Activated CD4-positive, alpha-beta T cell treated with anti-CD3 and anti-CD28 coated beads, Interleukin-2, amount 50 U/mL, for 24 hours (primary cell): ENCODE measurements at places on chromosomes 12 and 14.

DNA sequence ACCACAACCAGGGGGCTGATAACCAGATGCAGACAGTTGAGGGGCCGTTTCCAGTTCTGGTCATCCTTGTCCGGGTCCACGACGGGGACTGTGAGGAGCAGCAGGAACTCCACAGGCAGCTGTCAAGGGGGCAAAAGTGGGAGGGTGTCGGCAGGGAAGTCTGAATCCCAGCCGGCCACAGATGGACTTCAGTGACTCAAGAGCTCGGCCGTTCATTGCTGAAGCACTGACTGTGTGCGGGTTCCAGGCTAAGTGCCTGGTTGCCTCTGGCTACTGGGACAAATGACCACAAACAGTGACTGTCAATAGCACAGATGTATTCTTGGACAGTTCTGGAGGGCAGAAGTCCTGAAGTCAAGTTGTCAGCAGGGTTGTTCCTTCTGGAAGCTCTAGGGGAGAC is 19.6 kb downstream of the SLC8B1 start:
- DNase-seq = no peak

DNA sequence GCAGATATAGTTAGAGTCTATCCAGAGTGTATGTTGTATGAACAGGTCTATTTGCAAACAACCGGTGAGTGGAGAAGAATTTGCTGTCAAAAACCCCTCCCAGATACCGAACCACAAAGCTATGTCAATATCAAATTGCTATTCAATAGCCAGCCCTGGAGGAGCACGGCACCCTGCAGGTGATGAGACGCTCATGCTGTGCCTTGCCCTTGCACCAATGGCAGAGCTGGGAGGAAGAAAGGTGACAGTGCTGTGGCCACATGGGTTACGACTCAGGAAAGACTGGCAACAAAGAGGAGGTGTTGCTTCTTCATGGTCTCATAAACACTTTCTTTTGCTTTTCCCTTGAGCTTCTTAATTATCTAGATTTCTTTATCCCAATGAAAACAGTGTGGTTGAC is 55.7 kb downstream of the PAX9 start:
- no peak for DNase-seq

DNA sequence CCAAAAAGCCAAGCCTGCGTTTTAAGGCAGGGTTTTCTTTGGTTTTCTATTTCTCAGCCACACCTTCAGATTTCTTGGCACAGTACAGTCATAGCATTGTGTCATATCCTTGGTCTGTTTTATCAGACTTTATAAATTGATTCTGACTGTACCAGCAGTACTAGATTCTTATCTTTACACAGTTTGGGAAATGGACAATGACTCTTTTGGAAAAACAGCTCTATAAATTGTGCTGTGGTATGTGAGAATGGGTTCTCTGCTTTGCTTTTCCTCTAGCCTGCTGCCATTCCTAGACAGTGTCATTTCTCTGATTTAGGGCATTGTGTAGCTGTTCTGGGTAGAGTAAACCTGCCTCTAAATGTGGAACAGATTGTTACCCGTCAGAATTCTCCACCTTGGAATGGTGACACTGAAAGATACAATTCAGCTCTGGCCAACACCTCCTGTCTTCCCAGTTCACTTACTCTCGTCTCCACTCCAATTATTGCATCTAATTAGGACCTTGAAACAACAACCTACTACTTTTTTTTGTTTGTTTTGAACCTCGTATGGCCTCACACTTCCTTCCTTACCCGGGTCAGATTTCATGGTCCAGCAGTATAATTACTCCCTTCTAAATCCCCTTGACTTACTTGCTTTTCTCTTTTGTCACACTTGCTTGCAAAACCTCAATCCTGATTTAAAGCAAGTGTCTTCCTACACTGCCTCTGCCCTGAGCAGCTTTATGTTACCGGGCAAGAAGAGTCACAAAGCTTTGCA is 226.3 kb downstream of the ERC1 start:
- no peak for DNase-seq

- no peak for DNase-seq
Measured at GRCh38 chr12:42992826-42993225, 403.3 kb upstream of the PRICKLE1 start.

DNA sequence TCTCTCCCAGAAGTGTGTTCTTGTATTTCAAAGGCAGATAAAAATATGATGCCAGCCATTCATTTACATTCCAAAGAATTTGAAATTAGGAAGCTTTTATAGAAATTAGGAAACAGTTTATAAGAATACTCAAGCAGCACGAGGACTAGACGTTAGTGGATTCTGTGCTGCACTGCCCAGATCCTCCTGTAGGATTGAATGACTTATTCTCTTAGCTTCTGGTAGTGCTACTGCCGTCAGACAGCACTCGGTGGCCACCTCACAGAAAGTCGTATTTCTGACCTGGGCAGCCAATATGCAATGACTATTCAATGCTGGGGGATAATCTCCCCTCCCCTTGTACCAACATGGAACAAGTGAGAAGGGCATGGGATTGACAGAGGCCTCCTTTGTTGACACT is 326.4 kb downstream of the RPL10L start:
- no peak for DNase-seq

DNA sequence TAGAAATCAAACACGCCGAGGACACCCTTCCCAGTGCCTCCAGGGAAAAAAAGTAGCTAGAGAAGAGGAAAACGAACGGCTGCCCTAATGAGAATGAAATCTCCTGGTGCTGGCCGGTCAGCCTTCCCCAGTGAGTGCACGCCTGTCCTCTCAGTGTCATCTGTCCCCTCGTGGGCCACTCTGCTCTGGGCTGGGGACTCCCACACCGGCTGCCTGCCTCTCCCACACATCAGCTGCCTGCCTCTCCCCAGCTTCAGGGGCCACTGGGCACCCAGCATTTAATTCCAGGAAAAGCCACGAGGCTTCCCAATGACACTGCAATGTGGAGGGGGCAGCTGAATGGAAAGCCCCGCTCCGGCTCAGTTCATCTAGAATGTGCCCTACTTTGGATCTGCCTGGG is 59.0 kb downstream of the CCDC85C start:
- no peak for DNase-seq

- no peak for DNase-seq
Measured at GRCh38 chr12:105554223-105554678, 223.8 kb downstream of the C12orf75 start.

GRCh38 chr14:102802834-102803523 is 25.7 kb downstream of the TRAF3 start:
- no peak for DNase-seq

GRCh38 chr12:44703182-44703910 is 172.8 kb downstream of the NELL2 start:
- no peak for DNase-seq

- no peak for DNase-seq
Measured at GRCh38 chr12:122471324-122472226, 29.2 kb downstream of the ZCCHC8 start.

DNA sequence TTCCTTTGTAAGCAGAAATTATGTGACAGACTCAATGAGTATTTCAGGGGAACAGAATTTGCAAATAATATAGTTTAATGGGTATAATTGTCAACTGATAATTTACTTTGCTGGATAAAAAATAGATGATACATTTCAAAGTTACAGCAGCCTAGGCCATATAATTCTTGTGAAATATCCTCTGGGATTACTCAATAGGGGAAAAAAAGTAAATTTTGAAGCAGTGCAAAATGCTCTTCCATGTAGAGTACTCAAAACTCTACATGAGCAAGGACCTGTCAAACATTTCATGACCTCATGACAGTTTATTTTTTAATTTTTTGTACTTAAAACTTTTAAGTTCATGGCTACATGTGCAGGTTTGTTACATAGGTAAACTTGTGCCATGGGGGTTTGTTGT is 163.3 kb downstream of the DACT1 start:
- DNase-seq = no peak

DNA sequence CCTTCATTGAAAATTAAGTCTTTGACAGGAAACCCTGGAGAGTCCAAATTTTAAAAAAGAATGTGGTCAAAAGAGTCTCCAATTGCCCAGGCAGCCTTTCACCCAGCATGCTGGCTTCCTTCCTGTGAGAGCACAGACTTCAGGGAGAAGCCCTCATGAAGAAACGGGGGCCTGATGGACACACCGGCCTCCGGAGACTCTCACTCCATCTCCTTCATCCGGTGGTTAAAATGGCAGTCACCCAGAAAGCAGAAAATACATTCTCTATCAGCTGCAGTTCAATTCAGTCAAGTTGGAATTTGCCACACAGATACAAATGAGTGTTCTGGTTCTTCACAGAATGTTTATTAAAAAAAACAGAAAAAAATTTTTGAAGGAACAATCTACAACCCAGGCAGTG is 56.5 kb downstream of the CPM start:
- DNase-seq = no peak

- DNase-seq = no peak
Measured at GRCh38 chr12:27018037-27018436, 3.9 kb upstream of the TM7SF3 start.

- no peak for DNase-seq
Measured at GRCh38 chr12:29226616-29227015, 77.5 kb downstream of the FAR2 start.

DNA sequence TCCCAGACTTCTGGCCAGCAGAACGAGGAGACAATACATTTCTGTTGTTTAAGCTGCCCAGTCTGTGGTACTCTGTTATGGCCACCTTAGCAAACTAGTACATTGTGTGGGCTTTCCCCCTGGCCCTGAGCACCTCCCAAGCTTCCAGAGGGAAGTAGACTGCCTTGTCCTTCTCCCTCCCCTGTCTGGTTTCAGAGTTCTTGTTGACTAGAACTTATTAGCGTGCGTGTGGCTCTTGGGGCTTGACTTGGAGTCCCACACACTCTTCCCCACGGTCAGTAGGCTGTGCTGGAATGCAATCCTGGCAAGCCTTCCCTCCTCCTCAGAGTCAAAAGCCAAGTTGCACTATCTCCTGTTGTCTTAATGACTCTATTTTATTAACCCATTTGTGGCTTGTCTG is 27.7 kb downstream of the FBLN5 start:
- no peak for DNase-seq

- no peak for DNase-seq
Measured at GRCh38 chr12:113700943-113701342, 229.3 kb upstream of the LHX5 start.

DNA sequence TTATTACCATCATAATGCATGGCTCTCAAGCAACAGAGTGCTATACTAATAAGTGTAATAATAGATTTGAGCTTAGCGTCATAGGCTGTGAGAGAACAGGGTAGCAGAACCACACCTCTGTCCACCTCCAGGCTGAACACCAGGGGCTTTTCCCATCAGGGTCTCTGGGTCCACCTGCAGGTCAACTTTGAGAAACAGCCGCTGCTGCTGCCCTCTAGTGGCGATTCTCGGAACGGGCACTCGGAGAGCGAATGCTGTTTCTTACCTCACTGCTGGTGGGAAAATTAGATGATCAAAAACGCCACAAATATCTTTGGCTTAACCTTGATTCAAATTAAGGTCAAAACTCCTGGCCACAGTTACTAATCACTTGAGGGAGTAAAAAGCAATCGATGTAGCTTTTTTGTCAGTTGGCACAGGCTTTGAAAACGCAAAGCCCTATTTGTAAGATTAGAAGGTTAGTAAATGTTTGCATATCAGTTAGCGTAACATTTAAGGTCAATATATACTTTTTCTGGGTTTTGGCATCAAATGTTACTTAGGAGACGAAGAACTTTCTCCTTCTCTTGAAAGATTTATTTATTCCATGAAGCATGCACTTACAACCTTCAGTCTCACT is 127.9 kb upstream of the TMEM132D start:
- DNase-seq = peak; percentile 24

DNA sequence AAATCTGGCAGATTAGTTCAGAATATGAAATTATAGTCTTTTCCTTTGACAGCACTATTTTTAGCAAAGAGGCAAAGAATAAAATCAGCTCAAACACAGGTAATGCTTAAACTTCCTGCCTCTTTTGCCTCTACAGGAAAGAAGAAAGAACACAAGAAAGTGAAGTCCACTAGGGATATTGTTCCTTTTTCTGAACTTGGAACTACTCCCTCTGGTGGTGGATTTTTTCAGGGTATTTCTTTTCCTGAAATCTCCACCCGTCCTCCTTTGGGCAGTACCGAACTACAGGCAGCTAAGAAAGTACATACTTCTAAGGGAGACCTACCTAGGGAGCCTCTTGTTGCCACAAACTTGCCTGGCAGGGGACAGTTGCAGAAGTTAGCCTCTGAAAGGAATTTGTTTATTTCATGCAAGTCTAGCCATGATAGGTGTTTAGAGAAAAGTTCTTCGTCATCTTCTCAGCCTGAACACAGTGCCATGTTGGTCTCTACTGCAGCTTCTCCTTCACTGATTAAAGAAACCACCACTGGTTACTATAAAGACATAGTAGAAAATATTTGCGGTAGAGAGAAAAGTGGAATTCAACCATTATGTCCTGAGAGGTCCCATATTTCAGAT is 17.4 kb downstream of the TMPO start:
- DNase-seq = peak; percentile 24

DNA sequence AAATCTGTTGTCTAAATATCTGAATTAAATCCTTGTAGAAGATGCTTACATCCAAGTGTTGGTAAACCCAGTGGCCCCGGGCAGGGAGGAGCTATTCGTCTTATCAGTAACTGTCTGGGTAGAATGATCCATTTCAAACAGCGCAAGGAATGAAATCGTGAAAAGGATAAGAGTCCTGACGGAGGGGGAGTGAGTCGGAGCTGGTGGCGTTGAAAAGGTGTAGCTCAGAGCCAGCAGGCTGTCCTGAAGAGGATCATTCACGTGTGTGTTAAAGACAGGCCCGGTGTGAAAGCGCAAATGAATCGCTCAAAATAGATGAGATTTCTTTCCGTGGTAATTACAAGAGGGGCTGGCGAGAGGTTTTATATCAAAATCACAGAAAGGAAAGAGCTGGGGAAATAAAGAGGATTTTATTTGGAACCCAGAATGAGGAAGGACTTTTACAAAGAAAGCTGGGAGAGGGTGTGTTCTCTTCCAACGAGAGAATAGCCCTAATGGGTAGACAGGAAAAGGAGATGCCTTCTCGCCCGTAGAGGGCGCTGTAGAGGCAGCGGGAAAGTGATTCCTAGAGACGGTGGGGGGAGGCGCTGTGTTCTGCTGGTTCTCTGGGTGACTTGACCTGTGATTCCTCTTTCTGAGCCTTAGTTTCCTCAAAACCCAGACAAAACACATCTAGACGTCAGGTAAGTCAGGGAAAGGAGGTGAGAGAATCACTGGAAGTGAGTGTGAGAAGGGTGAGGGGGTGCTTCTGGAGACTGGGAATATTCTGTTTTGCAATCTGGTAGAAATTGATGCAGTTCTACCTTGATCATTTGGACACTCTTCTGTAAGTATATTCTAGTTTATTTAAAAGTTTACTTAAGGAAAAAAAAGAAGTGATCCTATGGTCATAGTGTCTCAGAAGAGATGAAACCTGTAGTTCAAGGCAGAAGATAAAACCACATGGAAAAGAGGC is 39.3 kb downstream of the SRRM4 start:
- no peak for DNase-seq

- no peak for DNase-seq
Measured at GRCh38 chr14:105871590-105871989, 345.2 kb downstream of the TMEM121 start.
